ENCODE measurements at places on chromosomes 2 and 18.

DNA sequence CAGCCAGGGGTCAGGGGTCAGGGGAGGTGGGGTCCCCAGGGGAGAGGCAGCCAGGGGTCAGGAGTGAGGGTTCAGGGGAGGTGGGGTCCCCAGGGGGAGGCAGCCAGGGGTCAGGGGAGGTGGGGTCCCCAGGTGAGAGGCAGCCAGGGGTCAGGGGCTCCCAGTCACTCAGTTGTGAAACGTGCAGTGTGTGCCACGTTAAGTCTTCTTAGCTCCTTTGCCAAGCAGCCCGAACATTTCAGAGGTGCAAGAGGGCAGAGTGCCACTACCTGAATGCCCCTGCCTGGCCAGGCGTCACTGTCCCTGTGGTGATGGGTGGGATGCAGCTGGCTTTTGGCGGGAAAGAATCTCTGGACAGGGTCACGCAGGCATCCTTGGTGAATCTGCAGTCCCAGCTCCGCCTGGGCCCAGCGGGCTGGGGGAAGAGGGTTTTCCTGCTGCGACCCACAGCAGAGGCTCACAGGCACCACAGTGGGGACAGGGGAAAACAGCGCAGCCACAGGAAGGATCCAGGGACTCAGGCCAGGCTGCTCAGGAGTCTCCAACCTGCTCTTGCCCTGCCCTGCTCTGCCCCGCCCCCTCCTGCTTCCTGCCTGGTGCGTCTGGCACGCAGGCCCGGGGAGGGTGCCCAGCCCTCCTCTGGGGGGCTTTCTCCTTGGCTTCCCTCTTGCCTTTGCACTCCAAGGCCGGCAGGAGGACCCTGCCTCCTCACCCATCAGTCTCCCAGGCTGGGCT, 188.3 kb downstream of the TWIST2 start:
- no peak for DNase-seq

GRCh38 chr2:132568656-132569055, 101.3 kb downstream of the LYPD1 start:
- no peak for DNase-seq

DNA sequence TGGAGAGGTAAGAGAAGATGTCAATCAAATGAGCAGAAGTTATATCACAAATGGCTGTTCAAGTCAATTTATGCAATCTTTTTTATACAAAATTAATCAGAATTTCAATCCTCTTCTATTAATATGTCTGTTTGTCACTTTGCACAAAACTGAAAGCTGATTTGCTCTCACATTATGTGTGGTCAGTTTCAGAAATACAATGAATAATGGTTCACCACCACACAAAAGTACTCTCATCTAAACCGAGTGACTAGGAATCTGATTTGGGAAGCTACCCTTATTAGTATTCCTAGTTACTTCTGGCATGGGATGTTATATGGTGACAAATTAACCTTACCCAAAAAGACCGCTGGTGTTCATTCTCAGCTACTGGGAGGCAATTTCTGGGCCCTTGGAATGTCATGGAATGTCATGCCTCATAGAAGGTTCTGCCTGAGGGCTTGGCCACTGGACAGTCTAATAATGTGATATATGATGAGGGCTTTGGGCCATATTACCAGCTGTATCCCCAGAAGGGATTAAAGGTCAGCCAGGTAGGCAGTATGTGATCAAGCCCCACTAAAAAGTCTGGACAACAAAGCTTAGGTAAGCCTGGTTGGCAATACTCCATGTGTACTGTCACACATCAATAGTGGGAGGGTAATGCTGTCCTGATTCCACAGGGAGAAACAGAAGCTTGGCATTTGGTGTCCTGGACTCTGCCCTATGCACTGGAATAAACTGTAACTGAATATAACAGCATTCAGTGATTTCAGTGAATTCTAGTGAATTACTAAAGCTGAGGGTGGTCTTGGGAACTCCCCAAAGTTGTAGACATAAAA, 113.2 kb downstream of the PIGN start:
- DNase-seq: no peak

DNA sequence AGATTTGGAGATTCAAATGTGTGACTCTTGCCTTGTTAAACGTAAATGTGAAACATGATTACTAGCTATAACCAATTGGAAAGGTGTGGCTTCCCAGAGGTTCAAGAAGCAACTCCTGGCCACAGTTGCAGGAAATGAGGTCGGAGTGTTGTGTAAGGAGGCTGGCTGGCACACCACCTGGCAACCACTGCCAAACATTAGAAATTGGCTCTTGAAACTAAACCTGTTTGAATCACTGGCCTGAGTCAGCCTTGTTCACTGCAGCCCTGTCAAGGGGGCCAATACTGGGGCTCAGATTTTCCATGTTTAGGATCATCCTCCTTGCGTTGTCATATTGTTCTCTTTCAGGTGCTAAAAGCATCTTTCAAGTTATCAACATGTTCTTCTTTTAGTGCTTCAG, 206.3 kb downstream of the ARL6IP6 start:
- DNase-seq: no peak

GRCh38 chr18:2894131-2894840, 47.5 kb downstream of the EMILIN2 start:
- no peak for DNase-seq

- no peak for DNase-seq
Observed at GRCh38 chr2:69847068-69847828, 17.8 kb downstream of the GMCL1 start.

GRCh38 chr2:74025971-74026612, 41.4 kb downstream of the TET3 start:
- DNase-seq: no peak

GRCh38 chr18:55513161-55513560, 74.8 kb downstream of the TCF4 start:
- DNase-seq: no peak

DNA sequence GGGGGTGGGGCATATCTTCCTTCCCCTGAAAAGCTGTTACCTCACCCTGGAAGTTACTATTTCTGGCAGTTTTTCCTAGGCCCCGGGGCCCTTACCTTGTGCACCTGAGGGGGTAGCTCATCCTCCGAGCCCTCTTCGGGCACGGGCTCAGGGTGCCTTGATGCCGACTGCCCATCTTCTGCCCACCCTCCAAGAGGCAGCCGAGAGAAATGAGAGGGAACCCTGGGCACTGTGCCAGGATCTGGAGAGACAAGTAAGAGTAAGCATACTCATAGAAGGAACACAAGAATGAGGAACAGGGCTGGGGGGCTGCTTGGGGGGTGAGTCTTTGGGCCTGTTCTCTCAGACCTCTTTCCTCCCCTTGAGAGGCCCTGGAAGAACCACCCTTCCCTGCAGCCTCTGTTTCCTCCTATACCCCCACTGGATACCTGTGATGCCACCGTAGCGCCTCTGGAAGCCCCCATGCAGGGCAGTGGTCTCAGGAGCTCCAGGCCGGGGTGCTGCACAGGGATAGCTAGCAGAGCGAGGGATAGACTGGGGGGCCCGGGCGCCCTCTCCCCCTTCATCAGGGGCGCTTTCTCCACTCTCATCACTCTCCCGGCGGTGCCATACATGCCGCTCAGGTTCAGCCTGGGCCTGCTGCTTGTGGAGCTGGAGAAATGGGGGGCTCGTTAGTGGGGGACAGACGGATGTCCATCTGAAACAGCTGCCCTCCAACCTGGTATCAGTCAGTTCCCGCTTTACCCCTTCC, 2.1 kb upstream of the ABCB6 start:
- DNase-seq: no peak

DNA sequence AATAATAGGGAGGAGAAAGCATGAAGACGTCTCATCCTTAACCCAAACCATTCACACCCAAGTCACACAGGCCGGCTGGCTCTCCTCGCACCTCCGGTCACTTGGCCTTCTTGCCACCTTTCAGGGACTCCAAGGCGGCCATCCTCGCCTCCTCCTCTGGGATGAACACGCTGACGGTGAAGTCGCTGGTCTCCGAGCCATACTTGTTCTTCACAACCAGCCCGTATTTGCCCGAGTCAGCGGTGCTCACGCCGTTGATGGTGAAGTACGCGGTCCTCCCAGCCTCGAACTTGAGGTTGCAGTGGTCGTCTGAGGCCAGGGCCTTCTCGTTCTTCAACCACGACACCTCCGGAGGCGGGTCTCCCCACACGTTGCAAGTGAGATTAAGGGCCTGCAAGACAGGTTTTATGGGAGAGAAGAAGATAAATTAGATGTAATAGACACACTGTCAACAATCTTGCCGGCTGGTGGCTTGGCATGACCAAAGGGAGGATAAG, 54.3 kb upstream of the LPIN2 start:
- DNase-seq: no peak

DNA sequence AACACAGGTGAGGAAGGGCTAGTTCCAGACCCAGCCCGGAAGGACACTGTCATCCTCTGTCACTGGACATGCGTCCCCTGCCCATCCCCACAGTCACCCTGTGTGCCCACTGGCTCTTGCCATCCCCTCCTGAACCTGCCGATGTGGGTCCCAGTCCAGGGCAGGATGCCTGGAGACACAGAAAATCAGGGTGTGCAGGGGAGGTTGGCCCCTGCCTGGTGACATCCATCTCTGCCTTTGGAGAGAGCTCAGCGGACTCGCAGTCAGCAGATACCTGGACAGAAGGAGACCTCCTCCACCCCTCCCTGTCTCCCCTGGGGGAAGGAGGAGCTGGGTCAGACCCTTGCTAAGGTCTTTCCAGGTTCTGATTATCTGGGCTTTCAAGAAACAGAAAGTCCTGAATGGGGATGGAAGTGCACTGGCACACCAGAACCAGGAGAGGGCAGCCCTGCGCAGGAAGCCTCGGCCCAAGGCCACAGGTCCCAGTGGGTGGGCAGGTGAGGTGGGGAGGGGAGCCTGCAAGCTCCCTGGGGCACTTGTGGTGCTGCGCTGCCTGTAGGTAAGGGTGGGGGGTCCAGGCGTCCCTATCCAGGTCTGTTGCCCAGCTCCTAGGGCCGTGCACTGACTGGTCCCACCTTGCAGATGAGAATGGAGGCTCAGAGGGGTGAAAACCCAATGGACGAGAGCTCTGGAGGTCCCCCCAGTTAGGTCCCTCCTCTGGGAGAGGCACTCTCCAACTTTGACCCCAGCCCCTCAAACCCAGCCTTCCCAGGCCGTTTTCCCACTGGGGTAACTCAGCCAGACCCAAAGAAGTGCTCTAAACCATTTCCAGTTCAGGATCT, 9.7 kb upstream of the OTOS start:
- no peak for DNase-seq

GRCh38 chr2:101630224-101630949, 67.1 kb upstream of the MAP4K4 start:
- DNase-seq: peak; percentile 55

DNA sequence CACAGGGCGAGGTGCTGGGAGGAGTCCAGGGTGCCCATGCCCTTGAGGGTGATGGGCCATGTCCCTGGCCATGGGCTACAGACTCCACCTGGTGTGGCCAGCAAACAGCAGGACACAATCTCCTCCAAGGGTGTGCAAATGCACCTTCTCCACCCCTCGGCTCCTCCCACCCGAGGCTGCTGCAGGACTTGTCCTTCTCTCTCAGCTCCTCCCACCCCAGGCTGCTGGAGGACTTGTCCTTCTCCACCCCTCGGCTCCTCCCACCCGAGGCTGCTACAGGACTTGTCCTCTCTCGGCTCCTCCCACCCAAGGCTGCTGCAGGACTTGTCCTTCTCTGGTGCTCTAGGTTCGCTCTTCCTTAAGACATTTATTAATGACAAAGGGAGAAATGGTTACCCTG, 57.3 kb upstream of the SNTG2 start:
- no peak for DNase-seq

- peak; percentile 52 for DNase-seq
Observed at GRCh38 chr2:27752551-27753237, 18.8 kb upstream of the MRPL33 start.

DNA sequence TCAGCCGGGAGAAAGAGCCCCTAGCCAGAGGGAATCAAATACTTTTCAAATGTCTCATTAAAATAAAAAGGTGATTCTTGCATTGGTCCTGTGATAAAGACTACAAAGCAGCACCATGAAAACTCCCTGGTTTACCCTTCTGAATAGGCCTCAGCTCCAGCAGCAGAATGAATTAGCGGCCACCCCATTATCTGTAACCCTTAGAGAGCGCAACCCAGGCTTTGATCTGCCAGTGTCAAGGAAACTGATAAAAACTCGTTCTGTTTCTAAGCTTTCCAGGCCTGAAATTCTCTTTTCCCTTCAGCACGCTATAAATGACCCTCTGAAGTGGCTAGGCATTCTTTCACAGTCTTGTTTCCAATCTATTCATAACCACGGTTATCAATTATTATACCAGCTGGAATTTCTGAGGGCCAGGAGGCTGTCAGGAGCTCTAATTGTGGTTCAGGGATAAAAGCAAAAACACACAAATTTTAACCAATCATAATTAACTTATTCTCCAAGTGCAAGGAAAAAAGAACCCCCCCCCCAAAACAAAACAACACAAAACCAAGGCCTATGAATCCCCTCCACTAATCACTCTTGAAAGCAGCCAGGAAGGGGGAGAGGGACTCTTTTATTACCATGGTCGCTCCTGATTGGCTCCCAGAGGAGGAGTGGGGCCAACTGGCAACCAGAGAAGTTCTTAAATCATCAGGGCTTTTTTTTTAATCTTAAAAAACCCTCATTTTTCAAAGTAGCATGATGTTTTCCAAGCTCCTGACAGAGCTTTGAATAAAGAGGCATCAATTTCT, 258.9 kb downstream of the CYRIA start:
- no peak for DNase-seq

GRCh38 chr2:165877565-165878550, 75.7 kb downstream of the TTC21B start:
- DNase-seq: no peak

DNA sequence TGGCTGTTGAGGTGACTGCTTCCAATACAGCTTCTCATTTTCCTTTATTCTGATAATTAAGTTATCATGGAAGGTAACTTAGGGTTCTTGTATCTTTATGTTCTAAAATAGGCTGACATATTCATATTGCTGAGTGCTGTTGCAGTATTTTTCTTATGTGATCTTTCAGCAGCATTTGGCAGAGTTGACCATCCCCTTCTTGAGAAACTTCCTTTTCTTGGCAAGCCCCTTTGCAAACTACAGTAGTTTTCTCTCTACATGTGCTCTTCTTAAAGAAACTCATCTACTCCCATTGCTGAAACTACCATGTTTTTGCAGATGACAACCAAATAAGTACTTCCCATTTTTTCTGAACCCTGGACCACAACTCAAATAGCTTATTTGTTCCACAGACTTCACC, 476.5 kb upstream of the TRIB2 start:
- no peak for DNase-seq

GRCh38 chr2:238493880-238494572, 67.3 kb downstream of the ASB1 start:
- DNase-seq: no peak

GRCh38 chr2:167487728-167488127, 599.4 kb downstream of the XIRP2 start:
- no peak for DNase-seq

DNA sequence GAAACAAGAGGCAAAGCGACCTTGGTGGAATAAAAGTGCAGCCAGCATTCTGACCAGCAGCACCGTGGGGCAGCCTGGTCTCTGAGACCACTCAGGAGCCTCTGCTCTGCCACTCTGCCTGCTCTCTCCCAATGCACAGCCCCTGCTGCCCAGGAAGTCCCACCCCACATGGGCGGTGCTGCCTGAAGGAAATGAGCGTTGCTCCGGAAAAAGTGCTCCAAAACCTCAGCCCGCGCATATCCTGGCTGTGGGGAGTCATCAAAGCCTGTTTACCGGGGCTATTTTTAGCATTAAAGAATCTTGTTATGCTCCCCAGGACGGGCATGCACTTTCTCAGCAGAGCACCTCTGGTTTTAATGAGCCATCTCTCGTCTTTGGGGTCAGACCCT, 54.5 kb downstream of the EPAS1 start:
- DNase-seq: no peak

- DNase-seq: no peak
Observed at GRCh38 chr2:16408331-16409005, 257.2 kb downstream of the CYRIA start.

Data from RCC 7860 (cell line).